ENCODE measurements at places on chromosomes 13 and 19.

- no peak for DNase-seq
Observed at GRCh38 chr19:38924388-38924787, 6.2 kb downstream of the SARS2 start.

GRCh38 chr19:19900139-19900728, 512 bp upstream of the ZNF93 start:
- no peak for DNase-seq

DNA sequence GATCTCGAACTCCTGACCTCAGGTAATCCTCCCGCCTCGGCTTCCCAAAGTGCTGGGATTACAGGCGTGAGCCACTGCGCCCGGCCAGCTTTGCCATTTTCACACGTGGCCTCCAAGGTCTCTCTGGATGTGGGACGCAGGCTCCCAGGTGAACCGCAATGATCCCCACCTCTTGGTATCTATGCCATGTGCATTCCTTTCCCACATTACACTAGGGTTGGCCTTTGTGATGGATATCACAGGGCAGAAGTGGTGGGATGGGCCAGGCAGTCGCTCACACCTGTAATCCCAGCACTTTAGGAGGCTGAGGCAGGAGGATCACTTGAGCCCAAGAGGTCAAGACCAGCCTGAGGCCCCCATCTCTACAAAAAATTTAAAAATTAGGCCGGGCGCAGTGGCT, 22.4 kb downstream of the FGF21 start:
- no peak for DNase-seq

DNA sequence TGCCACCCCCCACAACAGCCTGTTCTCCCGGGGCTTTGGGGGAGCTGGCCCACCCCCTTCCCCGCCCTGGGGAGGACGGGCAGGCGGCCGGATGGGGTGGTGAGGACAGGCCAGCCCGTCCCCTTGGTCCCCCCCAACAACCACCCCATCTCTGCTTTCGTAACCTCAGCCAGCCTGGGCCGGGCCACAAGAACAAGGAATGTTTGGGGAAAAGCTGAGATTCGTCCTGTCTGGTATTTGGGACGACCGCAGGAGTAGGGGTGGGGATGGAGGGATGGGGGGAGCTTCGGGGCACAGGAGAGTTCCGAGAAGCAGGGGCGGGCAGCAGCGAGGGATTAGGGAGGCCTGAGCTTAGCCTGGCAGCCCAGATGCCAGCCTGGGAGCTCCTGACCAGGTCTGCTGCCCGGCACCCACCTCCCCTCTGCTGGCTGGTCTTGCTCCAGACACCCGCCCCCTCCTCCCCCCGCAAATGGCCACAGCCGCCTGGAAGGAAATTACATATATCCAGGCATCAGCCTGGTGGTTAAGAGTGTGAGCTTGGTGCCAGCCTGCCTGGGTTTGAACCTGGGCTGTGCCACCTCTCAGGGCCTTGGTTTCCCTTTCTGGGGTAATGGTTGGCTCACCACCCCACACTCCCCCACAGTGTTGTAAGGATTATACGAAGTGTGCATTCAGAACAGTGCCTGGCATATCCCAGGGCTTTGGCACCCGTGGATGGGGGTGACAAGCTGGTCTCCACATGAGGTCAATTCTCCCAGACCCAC, at the start of gene PODNL1:
Gene PODNL1 (minus strand): TSS at position 117 of the 764 bp plus-strand sequence. CDS start 236 bp downstream, outside the sequence.
- no peak for DNase-seq

- no peak for DNase-seq
Observed at GRCh38 chr13:35832551-35832950, 298.6 kb downstream of the DCLK1 start.

- no peak for DNase-seq
Observed at GRCh38 chr13:32414580-32414979, 13.3 kb downstream of the N4BP2L1 start.

DNA sequence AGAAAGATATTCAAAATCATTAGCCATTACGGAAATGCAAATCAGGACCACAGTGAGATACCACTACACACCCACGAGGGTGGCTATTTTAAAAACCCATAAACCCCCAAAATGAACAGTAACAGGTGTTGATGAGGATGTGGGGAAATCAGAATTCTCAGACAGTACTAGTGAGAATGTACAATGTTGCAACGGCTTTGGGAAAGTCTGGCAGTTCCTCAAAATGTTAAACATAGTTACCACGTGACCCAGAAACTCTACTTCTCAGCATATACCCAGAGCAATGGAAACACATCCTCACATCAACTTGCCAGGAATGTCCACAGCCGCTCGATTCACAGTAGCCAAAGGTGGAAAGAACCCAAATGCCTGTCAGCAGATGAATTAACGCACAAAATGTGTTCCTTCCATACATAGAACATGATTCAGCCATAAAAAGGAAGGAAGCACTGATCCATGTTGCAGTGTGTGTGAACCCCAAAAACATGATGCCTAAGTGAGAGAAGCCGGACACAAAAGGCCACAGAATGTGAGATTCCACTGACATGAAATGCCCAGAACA, 7.0 kb downstream of the PLVAP start:
- no peak for DNase-seq

GRCh38 chr19:48858984-48859710, 9.3 kb downstream of the PLEKHA4 start:
- peak; percentile 70 for DNase-seq

DNA sequence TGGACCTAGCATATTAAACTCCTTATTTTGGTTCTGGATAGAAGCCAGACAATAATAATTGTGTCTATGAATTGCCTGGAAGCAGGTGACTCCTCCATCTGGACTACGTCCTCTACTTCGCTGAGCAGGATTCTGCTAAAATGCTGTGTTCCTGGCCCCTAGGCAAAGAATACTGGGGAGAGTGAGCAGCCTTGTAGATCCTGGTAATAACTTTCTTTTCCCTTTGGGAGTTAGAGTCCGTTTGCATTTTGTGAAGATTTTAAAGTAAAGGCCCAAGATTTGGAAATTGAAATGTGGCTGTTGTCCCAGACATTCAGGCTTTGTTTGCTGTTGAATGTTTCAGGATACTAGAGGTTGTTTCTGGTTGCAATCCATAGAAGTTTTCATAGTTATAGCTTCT, 511.9 kb upstream of the KLF12 start:
- DNase-seq: no peak

- no peak for DNase-seq
Observed at GRCh38 chr19:18259893-18260292, 14.4 kb downstream of the IQCN start.

DNA sequence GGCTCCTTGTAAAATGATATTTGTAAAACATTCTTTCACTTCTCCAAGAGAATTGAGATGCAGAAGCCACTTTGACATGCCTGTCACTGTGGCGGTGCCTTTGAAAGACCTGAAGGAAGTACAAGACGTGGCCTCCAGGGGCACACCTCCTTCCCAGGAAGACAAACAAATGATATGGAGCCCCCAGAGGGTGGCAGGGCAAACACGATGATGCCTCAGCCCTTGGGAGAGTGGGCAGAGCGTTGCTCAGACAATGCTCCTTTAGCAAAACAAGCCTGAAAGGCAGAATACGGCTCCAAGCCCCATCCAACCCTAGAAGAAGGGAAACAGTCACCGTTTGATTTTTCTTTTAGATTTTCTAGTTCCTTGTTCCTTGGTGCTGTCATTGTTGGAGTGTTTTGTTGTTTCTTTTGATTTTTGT, 9.2 kb upstream of the ATP12A start:
- DNase-seq: no peak

GRCh38 chr13:44989941-44990340, 603 bp downstream of the GPALPP1 start:
- DNase-seq: no peak

- DNase-seq: peak; percentile 48
Observed at GRCh38 chr19:53424968-53425597, 6.7 kb upstream of the ZNF761 start.

GRCh38 chr13:70662231-70662940, 554.1 kb upstream of the KLHL1 start:
- no peak for DNase-seq

- no peak for DNase-seq
Observed at GRCh38 chr13:24223341-24224231, 63.1 kb downstream of the SPATA13 start.

DNA sequence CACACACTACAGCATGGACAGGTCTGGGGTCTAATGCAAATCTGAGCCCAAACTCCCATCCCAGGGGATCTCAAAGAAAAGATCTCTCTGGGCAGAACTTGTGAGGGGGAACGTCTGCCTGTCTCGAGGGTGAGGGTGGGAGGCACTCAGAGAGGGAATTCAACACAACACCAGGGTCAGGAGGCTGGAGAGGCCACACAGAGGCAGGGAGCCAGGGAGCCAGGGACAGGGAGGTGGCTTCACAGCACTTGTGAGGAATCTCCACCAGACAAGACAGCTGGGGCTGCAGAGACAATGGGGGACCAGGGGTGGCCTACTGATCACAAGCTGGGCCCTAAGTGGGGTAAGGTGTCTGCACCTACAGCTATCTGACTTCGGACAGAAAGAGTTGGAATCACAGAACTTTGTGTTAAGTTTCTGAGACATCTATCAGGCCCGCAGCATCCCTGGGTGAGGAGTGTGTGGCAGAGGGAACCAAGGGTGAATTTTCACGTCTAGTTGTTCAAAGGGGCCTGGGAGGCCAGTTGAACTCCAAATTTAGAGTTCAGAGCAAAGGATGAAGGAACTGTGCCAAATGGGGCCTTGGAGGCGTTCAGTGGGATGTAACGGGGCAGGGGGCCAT, 12.7 kb upstream of the AKAP8L start:
- DNase-seq: no peak

GRCh38 chr19:30271816-30272215, 100.4 kb upstream of the ZNF536 start:
- no peak for DNase-seq

- no peak for DNase-seq
Observed at GRCh38 chr13:73514208-73514607, 455.4 kb downstream of the KLF5 start.

- no peak for DNase-seq
Observed at GRCh38 chr13:105343134-105343806, 1192.2 kb downstream of the EFNB2 start.

- DNase-seq: no peak
Observed at GRCh38 chr13:111415765-111416164, 95.3 kb downstream of the TEX29 start.

- DNase-seq: no peak
Observed at GRCh38 chr13:101522607-101523006, 70.1 kb downstream of the ITGBL1 start.

DNA sequence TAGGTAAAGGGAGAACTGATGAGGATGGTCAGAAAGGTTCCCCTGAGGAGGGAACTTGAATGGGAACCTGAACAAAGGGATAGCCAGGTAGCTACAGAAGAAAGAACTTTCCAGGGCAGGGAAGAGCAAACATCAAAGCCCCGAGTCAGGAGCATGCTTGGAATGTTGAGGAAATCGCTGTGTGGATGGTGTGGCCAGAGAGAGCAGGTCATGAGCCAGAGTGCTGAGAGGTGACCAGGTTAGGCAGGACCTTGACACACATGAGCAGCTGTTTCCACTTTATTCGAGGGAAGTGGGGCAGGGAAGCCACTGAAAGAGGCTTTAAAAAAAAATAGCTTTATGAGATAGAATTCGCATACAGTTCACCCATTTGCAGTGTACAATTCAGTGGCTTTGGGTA, 4.4 kb downstream of the RAB8A start:
- DNase-seq: no peak

GRCh38 chr13:114230575-114230974, 4.1 kb upstream of the CDC16 start:
- no peak for DNase-seq

DNA sequence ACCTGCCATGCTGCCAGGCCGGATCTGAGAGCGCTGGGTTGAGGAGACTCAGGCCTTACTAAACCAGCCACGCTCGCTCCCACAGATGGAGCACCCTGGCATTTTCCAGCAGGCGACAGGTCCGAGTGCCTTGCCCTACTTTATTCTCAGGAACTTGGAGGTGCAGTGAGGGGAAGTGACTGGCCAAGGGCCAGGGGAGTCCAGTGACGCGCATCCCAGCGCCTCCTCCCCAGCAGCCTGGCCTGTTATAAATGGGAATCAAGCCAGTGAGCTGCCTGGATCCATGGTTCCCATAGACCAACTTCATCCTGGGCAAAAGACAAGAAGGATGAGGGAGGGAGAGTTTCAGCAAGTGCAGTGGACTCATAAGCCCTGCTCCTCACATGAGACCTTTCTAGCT, 35.5 kb downstream of the TMED1 start:
- no peak for DNase-seq

- no peak for DNase-seq
Observed at GRCh38 chr19:53612762-53613526, 18.9 kb upstream of the DPRX start.

- DNase-seq: no peak
Observed at GRCh38 chr13:113053801-113054604, 51.6 kb upstream of the F7 start.

DNA sequence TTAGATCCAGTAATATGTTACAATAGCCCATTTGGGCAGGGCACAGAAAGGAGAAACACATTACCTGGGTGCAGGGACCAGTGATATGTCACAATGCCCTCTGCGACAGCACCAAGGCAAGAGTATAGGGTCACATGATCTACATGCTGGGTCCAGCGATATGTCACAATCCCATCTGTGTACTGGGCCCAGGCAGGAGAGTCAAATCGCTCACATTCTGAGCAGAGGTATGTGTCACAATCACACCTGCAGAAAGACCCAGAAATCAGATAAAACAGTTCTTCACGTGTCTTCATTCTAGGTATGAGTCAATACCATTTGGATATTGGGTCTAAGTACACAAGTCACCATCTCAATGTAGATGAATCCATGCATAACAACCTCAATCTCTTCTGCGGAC, 7.1 kb upstream of the ZNF43 start:
- DNase-seq: no peak

- DNase-seq: no peak
Observed at GRCh38 chr13:35792021-35792420, 315.5 kb upstream of the MAB21L1 start.

DNA sequence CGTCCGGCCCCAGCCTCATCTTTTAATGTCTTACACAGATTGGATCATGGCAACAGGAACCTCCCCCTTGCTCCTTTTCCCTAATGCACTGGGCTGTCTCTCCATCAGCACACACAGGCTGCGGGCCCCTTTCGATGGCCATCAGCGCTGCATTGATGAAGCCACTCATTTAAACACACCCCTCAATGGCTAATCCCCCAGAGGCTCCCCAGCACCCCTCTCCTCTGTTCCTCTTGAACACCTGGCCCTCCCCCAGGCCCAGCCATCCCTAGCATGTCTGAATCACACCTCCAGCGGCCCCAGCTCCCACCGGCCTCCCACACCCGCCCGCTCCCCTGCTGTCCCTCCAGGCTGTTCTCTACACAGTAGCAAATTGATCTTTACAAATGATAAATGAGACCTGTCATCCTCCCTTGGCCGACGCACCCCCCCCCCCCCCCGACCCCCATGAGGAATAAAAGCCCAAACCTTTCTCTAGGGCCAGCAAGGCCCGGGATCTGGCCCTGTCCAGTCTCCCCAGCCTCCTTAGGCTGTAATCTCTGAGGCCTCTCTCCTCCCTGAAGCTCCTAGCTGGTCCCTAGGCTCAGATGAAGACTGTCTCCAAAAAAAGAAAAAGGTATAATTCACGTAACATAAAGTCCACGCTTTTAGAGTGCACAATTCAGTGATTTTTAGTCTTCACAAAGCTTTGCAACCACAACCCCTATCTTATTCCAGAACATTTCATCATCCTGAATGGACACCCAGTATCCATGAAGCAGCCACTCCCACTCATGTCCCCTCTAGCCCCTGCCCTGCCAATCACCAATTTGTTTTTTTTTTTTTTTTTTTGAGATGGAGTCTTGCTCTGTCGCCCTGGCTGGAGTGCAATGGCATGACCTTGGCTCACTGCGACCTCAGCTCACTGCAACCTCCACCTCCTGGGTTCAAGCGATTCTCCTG, 7.4 kb downstream of the RPL28 start:
- no peak for DNase-seq

GRCh38 chr19:41531438-41532311, 44.3 kb upstream of the CEACAM21 start:
- peak; percentile 55 for DNase-seq
